ENCODE measurements at places on chromosomes 12 and 14. TPM values are rescaled to one million over a fixed set of nuclear protein-coding genes. Genes with fewer than 3 reads are reported as not detected.

GRCh38 chr14:89626233-89626806 lies 209.3 kb upstream of the FOXN3 start:
- no peak overlapping the region for H3K4me3 ChIP-seq
- H3K36me3 ChIP-seq, result no peaks in the 10 kb centered on the region
- no peak for DNase-seq
- H3K4me1 ChIP-seq, result peaks cover 32% of the 10 kb centered on the region
- H3K27me3 ChIP-seq, result no peaks in the 10 kb centered on the region

DNA sequence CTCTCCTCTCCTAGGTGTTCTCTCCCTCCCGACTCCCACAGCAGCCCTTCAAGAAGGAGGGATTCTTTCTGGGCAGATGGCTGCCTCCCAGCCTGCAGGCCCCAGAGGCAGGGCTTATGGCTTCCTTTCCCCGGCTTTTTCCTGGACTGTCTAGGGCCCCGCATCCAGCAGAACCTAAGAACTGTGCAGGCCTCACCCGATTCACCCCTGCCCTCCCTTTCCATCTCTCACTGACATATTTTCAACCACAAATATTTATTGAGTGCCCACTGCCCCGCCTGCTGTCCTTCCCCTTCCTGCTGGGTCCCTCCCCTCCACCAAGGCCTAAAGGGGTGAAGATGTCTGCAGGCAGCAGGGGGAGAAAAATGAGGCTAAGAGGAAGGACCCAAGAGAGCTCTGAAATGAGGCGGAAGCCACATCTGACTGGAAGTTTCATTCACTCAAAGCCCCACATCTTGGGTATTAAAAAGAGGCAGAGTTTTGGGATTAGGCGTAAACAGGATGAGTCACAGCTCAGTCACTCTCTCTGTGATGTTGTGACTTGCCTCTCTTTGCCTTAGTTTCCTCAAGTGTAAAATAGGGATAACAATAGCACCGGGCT lies 2.9 kb downstream of the SCNN1A start:
- H3K36me3 ChIP-seq, result no peaks in the 10 kb centered on the region
- no peak overlapping the region for H3K27ac ChIP-seq
- H3K4me1 ChIP-seq, result peaks cover 8% of the 10 kb centered on the region
- no peak overlapping the region for H3K4me3 ChIP-seq

- H3K4me3 ChIP-seq, result no peak overlapping the region
- no peak for DNase-seq
- no peak overlapping the region for H3K27ac ChIP-seq
- no peaks in the 10 kb centered on the region for H3K36me3 ChIP-seq
Measured at GRCh38 chr14:101627915-101628262, 66.6 kb downstream of the DIO3 start.

KRT4 gene
- total RNA-seq, result not detected

CLEC6A gene
- not detected for total RNA-seq

- peaks cover 8% of the 10 kb centered on the region for H3K27me3 ChIP-seq
- H3K4me3 ChIP-seq, result no peak overlapping the region
- H3K36me3 ChIP-seq, result no peaks in the 10 kb centered on the region
- H3K27ac ChIP-seq, result no peak overlapping the region
- no peak for DNase-seq
Measured at GRCh38 chr12:105256011-105256410, 20.0 kb upstream of the APPL2 start.

DNA sequence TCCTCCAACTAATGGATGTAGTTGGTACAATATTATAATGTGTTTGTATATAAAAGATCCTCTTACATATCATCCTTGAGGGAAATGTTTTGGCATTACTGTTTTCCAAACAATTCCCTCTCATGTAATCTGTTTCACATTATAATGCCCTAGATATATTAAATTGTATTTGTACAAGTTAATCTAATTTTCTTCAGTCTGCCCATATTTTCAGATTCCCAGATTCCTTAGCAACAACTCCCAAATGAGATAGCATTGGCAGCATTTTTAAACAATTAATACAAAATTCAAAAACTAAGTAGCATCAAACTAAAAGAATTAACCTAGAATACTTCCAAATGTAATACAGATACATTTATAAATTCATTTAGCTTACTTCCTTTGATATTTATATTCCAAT lies 860.2 kb downstream of the C12orf50 start:
- no peak for DNase-seq
- H3K27me3 ChIP-seq, result no peaks in the 10 kb centered on the region
- no peak overlapping the region for H3K4me3 ChIP-seq
- no peaks in the 10 kb centered on the region for H3K36me3 ChIP-seq
- no peak overlapping the region for H3K27ac ChIP-seq
- H3K4me1 ChIP-seq, result no peaks in the 10 kb centered on the region

KERA gene
- not detected for total RNA-seq

OR10P1 gene
- not detected for total RNA-seq

GRCh38 chr14:80663541-80663940 lies 278.0 kb downstream of the CEP128 start:
- DNase-seq, result no peak
- no peak overlapping the region for H3K4me3 ChIP-seq
- H3K4me1 ChIP-seq, result no peaks in the 10 kb centered on the region
- no peaks in the 10 kb centered on the region for H3K36me3 ChIP-seq
- no peaks in the 10 kb centered on the region for H3K27me3 ChIP-seq

DNA sequence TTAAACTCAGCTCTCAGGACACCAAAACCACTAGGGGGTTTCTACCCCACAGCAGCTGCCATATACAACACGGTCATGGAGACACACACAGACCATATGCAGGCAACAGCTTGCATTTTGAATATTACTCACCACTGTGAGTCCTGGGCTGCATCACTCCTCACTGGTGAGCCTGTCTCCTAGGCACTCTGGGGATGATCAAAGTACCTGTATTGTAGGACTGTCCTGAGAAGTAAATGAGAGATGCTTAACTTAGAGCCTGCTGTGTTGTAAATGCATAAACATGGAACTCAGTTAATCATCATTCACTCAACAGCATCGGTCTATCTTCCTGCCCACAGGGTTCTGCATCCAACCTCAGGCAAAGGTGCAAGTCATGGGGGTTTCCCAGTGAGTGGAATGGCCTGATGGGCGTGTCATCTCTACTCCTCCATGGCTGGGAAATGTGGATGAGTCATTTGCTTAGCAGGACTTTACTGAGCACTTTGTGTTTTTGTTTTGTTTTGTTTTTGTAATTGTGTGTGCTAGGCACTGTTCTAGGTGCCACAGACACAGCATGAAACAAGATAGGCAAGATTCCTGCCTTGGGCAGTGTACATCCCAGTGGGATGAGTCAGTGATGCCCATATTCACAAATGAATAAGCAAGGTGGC lies 1141.2 kb upstream of the TMEM132C start:
- no peak for DNase-seq
- no peak overlapping the region for H3K4me3 ChIP-seq
- H3K27me3 ChIP-seq, result no peaks in the 10 kb centered on the region

DNA sequence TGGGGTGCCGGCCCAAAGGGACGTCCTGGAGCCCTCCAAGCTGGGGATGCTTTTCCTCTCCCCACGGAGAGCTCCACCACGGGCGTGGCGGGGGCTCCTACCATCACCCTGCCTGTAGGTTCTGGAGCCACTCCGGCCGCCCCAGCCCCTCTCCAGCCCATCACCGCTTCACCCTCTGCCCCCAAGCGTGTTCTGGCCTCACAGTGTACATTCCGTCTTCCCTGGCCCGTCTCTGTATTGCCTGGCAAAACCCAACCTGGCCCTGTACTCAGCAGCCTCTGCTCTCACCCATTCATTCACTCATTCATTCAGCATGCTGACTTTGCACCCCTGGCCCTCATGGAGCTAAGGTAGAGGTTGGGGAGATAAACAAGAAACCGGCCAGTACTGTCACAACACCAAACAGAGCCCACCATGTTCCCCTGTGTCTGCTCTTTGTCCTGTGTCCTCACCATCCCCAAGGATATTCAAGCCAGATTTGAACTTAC lies 20.3 kb downstream of the SLC25A29 start:
- DNase-seq, result no peak
- no peaks in the 10 kb centered on the region for H3K27me3 ChIP-seq
- H3K27ac ChIP-seq, result peak overlapping the region; percentile 84
- H3K4me3 ChIP-seq, result no peak overlapping the region
- H3K4me1 ChIP-seq, result peaks cover 14% of the 10 kb centered on the region

DNA sequence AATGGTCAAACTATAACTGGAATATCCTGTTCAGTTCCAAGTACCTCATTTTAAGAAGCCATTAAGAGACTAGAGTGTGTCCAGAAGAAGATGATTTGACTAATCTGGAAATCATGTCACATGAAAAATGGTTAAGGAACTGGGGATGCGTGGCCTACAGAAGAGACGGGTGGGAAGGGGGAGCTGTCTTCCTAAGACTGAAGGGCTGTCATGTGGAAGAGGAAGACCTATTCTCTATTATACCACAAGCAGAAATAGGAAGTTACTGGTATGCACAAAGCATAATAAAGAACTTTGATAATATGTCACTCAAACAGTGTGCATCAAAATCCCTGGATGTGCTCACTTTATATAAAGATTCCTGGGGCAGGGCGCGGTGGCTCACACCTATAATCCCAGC lies 50.3 kb downstream of the HECTD4 start:
- no peaks in the 10 kb centered on the region for H3K4me1 ChIP-seq
- no peak overlapping the region for H3K27ac ChIP-seq
- no peak for DNase-seq
- no peak overlapping the region for H3K4me3 ChIP-seq
- no peaks in the 10 kb centered on the region for H3K36me3 ChIP-seq

DNA sequence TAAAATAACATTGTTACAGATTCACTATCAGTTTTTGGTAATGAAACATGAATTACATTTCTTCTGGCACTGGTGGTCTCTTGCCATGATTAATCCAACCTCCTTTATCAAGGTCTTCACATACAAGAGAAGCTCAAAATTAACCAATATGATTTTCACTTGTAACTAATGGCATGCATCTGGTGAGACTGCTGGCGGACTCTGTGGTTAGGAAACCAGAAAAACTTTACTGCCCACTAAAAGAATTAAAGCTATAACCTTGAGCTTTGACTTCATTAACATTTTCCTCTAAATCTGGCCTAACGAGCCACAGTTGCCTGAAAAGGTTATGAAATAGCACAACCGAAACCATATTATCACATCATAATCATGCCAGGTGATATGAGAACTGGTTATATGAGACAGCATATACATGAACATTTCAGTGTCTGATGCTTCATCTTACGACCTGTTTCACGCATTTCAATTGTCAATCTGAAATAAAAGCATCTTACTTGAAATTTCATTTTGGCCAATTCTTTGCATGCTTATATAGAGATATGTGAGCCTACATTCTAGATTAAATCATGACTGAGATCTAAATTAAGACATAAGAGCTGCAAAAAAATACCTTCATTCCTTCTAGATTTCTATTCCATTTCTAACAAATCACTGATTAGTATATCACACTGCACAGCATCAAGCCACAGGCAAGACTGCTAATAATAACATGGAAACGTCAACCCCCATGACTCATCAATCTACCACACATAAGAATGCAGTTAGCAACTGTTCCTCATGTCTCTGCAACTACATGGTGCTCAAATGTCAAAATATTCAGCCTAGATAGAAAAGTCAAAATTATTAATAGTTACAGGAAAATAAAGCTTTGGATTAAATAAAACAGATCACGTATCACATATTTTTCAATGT lies 89.3 kb downstream of the OSBPL8 start:
- H3K27ac ChIP-seq, result peak overlapping the region; percentile 2
- H3K36me3 ChIP-seq, result no peaks in the 10 kb centered on the region
- no peaks in the 10 kb centered on the region for H3K27me3 ChIP-seq

GRCh38 chr12:8837291-8837690 lies 14.9 kb downstream of the A2ML1 start:
- no peak overlapping the region for H3K27ac ChIP-seq
- H3K4me3 ChIP-seq, result no peak overlapping the region
- no peaks in the 10 kb centered on the region for H3K4me1 ChIP-seq
- DNase-seq, result no peak

FGF6 gene
- total RNA-seq, result not detected

- no peak for DNase-seq
- no peaks in the 10 kb centered on the region for H3K4me1 ChIP-seq
- H3K36me3 ChIP-seq, result no peaks in the 10 kb centered on the region
- H3K4me3 ChIP-seq, result no peak overlapping the region
Measured at GRCh38 chr14:32808644-32809043, 130.0 kb upstream of the NPAS3 start.

GRCh38 chr12:223841-224240 lies 9.9 kb upstream of the SLC6A12 start:
- no peak overlapping the region for H3K27ac ChIP-seq
- H3K36me3 ChIP-seq, result no peaks in the 10 kb centered on the region
- H3K4me3 ChIP-seq, result no peak overlapping the region
- no peak for DNase-seq
- H3K27me3 ChIP-seq, result no peaks in the 10 kb centered on the region
- no peaks in the 10 kb centered on the region for H3K4me1 ChIP-seq

KRT2 gene
- total RNA-seq, result 0.42 TPM

GRCh38 chr12:97476255-97476654 lies 13.7 kb downstream of the RMST start:
- no peaks in the 10 kb centered on the region for H3K27me3 ChIP-seq
- no peaks in the 10 kb centered on the region for H3K4me1 ChIP-seq
- H3K4me3 ChIP-seq, result no peak overlapping the region

DNA sequence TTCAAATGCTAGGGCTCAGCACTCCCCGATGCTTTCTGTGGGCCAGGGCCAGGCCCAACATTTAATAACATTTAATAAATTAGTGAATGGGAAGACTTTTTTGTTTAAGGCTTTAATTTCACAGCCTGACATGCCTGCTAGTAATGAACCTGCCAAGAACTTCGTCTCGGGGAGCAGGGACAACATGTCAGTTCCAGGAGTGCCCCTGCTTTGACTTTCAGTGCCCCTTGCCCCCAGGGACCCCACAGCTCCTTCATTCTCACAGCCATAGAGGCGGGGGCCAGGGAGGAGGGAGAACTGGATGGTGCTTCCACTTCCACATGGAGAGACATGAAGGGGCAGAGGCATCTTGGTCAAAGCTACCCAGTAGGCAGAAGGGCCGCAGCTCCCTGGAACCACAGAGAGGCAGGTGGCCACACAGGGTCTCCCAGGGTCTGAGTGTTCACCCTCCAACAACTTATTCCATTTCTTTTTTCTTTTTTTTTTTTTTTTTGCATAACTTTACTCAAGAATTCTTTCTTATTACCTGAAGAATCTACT lies 66.0 kb upstream of the DDX11 start:
- DNase-seq, result no peak
- H3K4me3 ChIP-seq, result no peak overlapping the region
- H3K27ac ChIP-seq, result no peak overlapping the region
- H3K4me1 ChIP-seq, result no peaks in the 10 kb centered on the region
- H3K27me3 ChIP-seq, result no peaks in the 10 kb centered on the region

PTGDR gene
- total RNA-seq, result 0.12 TPM

DNA sequence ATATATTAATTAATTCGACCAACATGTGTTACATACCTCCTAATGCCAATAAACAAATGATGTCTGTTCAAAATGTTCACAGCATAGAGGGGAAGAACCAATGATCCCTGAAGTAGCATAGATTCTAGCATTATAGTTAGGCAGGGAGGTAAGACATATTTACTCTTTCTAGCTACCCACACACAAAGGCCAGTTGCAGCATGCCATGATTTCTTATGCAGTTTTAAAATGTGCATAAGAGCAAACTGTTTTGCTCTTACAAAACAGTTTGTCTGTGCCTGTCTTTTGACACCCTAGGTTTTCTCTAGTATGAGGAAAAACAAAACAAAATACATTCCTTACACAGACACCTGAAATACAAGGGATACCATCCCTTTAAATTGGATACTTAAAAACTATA lies 61.9 kb downstream of the SLC16A7 start:
- H3K36me3 ChIP-seq, result no peaks in the 10 kb centered on the region
- H3K4me3 ChIP-seq, result no peak overlapping the region
- DNase-seq, result no peak
- no peaks in the 10 kb centered on the region for H3K4me1 ChIP-seq
- no peaks in the 10 kb centered on the region for H3K27me3 ChIP-seq
- H3K27ac ChIP-seq, result no peak overlapping the region

GRCh38 chr14:90091393-90091792 lies 29.6 kb downstream of the KCNK13 start:
- peaks cover 6% of the 10 kb centered on the region for H3K27me3 ChIP-seq
- H3K36me3 ChIP-seq, result no peaks in the 10 kb centered on the region
- H3K4me1 ChIP-seq, result no peaks in the 10 kb centered on the region
- no peak overlapping the region for H3K4me3 ChIP-seq
- DNase-seq, result no peak

SERPINA3 gene
- not detected for total RNA-seq

Measured in CD4-positive, CD25-positive, alpha-beta regulatory T cell (primary cell).